Calu3 (cell line): ENCODE measurements at places on chromosomes 11 and 22. TPM values are rescaled to one million over a fixed set of nuclear protein-coding genes. Genes with fewer than 3 reads are reported as not detected.

Gene SMPD1
- 21.2 and 25.6 TPM in 2 replicates for total RNA-seq

Gene TRPM5
- total RNA-seq, result not detected in 2 replicates

DNA sequence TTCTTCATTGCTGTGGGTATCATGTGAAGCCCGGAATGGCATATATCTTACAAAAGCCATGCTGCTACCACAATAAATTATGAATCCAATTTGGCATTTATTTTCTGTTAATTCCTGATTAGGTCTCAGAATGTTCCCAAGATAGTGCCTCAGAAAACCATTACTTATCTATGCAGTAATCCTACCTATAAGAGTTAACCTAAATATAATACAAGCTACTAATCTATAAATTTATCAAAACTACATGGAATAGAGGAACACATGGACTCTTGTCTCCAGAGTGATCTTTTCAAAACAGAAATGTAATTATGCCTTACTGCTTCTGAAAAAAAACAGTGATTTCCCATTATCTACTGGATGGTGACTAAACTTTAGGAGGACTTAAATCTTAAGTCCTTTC lies 687.8 kb upstream of the ANO5 start:
- no peak overlapping the region for H3K4me3 ChIP-seq
- no peaks in the 10 kb centered on the region for H3K27me3 ChIP-seq
- H3K4me1 ChIP-seq, result no peaks in the 10 kb centered on the region
- H3K27ac ChIP-seq, result no peak overlapping the region
- DNase-seq, result no peak

Gene SCUBE2
- not detected in 2 replicates for total RNA-seq

Gene MFNG
- 19.0 and 22.1 TPM in 2 replicates for total RNA-seq

Gene SCGB2A2
- total RNA-seq, result not detected in 2 replicates

Gene LRRC51
- 8.5 and 11.0 TPM in 2 replicates for total RNA-seq
